ENCODE measurements at places on chromosomes 5 and 9. TPM values are rescaled to one million over a fixed set of nuclear protein-coding genes. Genes with fewer than 3 reads are reported as not detected.

The ADRB2 gene
- total RNA-seq: not detected

The SHB gene
- total RNA-seq: 9.9 TPM

GRCh38 chr5:56676091-56676768 lies 139.1 kb upstream of the MAP3K1 start:
- 0 out of 2 replicates have a peak, but pooled peaks cover 7% of the 10 kb centered on the region for H3K4me1 ChIP-seq
- peak; percentile 8 for DNase-seq

- H3K4me1 ChIP-seq: peaks cover 13% of the 10 kb centered on the region
- DNase-seq: no peak
- H3K4me3 ChIP-seq: no peak overlapping the region
- H3K27ac ChIP-seq: no peak overlapping the region
Observed at GRCh38 chr5:147510885-147511284, 1.0 kb upstream of the DPYSL3 start.

- H3K27me3 ChIP-seq: no peaks in the 10 kb centered on the region
- H3K27ac ChIP-seq: peak overlapping the region; percentile 92
- no peaks in the 10 kb centered on the region for H3K36me3 ChIP-seq
- H3K4me1 ChIP-seq: peaks cover 64% of the 10 kb centered on the region
- peak; percentile 91 for DNase-seq
- H3K4me3 ChIP-seq: peak overlapping the region; percentile 23
Observed at GRCh38 chr9:117720555-117720954, 16.4 kb downstream of the TLR4 start.

All from GM23248 (cell line).